ENCODE measurements at places on chromosomes 6 and 20.

DNA sequence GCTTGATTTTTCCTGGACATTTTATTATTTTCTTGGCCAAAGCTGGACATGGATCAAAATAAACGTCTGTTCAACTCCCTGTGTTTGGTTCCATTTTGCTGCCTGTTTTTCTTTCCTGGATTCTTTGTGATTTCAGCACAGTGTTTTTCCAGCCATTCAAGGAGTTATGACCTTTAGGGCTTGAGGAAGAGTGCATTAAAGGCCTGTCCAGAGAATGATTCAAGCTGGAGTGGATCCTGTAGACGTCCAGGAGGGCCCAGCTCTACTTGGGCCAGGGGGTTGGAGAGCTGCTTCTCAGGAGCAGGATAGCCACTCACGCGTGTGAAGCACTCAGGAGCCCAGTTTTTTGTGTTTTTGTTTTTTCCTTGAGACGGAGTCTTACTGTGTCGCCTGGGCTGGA lies 56.5 kb upstream of the IER3 start:
- DNase-seq: no peak

DNA sequence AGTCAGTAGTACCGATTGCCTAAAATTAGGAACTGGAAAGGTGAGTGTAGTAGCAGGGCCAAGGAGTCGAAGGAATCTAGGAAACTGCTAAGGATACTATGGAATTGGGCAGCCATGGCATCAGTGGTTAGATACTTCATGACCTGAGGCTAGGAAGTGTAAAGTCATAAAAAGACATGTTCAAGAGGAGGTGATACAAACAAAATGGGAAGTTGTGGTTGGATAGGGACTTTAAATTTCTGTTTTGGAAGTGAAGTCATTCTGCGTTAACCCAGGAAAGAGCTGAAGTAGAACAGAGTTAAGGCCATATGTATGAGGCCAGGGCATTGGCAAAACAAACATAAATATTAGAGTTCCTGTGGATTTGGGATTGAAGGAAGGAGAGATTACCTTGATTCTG lies 88.6 kb upstream of the TMEM181 start:
- no peak for DNase-seq

DNA sequence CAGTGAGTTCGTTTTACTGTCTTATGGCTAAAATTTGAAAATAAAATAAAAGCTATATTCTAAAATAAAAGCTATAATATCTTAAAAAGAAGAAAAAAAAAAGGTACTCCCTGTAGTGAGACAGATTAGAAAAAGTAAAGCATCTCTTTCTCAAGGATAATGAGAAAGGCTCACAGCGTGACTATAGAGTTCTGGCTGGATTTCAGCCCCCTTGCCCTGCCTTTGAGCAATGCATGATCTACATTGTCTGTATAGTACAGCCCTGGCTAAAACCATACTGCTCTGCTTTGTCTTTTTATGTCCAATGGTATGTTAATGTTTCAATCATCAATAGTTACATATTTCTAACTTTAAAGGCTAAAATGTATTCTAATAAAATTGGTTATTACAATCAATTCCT lies 91.2 kb downstream of the PRSS35 start:
- DNase-seq: no peak

DNA sequence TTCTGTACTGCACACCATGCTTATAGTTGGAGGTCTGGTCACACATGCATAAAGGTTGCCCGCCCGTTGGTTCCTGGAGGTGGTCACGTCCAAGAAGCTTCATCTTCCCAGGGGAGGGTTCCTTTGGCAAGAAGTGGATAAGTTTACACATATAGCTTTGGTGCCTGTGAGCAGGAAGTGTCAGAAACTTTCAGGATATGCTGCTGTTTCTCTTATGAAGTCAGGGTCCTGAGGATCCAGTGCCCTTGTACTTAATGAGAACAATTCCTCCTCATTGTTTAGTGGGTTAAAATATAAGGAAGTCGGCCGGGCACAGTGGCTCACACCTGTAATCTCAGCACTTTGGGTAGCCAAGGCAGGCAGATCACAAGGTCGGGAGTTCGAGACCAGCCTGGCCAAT lies 115.5 kb upstream of the DUSP22 start:
- no peak for DNase-seq

- no peak for DNase-seq
Measured at GRCh38 chr6:151553416-151554165, 59.8 kb downstream of the CCDC170 start.

DNA sequence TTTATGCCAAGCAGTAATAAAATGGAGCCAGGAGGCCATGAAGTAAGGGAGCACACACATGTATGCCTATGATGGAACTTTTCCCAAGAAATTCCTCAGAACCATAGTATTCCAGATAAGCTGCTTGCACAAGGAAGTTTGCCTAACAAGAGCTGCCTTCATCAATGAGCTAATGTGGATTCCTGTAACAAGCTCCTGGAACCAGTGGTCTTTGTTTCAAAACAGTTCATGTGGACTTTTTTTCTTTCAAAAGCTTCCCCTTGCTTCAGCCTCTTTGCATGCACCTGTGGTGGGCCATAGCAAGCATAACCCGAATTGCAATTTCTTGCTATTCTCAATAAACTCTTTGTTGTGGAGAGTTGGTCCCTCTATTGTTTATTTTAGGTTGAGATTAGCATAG lies 359.6 kb downstream of the UTRN start:
- no peak for DNase-seq

DNA sequence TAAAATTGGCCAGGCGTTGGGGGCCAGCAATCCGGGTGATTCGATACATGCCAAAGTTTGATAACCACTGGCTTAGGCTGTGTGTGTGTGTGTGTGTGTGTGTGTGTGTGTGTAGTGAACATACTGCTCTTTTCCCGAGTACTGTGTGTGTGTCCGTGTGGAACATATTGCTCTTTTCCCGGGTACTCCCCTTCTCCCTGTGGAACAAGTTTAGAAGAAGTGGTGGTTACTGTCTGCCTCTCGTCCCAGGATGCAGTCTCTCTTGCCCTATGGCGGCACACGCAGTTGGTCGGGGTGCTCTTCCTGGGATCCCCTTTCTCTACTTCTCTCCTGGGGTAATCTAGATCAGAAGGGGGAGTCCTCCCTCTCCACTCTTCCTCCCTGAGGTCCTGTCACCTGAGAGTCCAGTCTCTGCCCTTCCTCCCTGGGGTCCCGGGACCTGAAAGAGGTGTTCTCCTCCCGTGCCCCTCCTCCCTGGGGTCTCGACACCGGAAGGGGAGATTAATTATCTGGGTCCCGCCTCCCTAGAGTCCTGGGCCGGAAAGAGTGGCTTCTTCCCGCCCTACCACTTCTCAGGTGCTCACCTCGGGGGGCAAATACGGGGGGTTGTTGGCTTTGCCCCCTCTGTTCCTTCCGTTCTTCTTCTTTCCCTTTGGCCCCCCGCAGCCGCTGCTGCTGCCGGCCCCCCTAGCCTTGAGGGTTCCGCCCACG lies 516 bp downstream of the GTPBP2 start:
- peak; percentile 57 for DNase-seq

DNA sequence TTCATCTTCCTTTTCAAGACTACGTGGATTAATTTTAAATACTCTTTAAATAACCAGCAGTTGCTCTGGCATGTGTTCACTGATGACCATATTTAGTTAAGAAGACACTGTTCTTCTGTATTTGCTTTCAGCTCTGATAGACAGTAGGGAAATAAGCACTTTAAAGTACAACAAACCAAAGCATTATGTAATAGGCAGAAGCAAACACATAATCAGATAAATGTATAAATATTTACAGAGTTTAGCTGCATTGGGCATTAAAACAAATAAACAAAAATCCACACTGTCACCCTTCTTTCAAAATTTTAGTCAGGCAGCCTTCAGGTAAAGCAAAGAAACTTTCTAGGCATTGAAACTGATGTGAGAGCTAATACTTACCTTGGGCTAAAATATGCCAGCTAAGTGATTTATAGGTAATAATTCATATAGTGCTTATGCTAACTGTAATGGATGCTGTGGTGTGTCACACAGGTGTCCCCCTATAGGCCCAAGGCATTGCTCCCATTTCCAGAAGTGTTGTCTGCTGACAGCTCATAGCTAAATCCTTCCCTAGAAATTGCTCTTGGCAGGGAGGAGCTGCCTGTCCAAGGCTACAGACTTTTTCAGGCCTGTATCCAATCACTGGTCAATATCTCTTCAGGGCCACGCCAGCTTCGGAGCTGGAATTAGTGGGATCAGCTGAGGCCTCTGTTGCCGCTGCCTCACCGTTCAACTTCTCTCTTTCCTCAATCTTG lies 111.5 kb upstream of the CITED2 start:
- DNase-seq: no peak

GRCh38 chr20:12698817-12699216 lies 310.0 kb upstream of the SPTLC3 start:
- no peak for DNase-seq

DNA sequence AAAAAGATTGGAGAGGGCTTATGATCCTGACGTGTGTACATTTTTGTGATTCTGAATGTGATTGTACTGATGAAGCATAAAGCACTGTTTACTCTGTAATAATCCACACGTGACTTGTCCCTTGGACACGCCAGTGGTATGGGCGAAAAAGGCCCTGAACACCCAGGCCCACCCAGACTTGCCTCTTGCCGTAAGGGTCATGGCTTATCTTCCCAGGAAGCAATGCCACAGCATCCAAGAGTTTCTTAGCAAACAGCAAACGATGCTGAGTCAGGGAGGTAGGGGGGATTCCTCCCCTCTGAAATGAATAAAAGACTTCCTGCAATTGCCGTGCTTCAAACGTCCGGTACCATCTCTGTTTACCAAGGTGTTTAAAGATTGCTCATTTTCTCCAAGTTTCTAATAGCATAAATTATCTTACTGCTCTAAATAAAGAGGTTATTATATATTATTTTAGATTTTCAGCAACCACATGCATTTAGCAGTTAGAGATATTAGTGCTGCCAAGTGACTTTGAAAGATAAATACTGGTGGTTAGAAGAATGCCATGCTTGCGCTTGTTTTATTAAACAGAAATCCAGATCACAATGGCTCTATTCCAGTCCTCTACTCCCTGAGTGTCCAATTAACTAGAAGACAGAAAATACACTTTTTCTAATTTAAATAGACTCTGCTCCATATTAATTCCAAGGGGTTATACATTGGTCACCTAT lies 212.8 kb upstream of the CST7 start:
- no peak for DNase-seq

DNA sequence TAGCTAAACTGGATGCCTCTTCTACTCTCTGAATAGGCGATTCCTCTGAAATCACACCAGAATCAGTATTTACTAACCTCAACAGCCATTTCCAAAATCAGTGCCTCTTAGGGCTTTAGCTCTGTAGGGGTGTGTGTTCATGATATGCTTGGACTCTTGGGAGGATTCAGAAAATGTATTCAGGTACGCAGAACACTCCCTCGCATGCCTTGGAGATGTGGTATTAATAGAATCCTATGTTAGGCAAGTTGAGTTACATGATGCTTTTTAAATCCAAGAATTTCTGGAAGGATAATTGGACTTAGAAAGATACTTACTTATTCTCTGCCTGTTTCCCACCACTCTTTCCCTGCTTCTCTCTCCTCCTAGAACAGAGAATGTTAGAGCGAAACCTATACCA lies 31.8 kb upstream of the PBOV1 start:
- no peak for DNase-seq

DNA sequence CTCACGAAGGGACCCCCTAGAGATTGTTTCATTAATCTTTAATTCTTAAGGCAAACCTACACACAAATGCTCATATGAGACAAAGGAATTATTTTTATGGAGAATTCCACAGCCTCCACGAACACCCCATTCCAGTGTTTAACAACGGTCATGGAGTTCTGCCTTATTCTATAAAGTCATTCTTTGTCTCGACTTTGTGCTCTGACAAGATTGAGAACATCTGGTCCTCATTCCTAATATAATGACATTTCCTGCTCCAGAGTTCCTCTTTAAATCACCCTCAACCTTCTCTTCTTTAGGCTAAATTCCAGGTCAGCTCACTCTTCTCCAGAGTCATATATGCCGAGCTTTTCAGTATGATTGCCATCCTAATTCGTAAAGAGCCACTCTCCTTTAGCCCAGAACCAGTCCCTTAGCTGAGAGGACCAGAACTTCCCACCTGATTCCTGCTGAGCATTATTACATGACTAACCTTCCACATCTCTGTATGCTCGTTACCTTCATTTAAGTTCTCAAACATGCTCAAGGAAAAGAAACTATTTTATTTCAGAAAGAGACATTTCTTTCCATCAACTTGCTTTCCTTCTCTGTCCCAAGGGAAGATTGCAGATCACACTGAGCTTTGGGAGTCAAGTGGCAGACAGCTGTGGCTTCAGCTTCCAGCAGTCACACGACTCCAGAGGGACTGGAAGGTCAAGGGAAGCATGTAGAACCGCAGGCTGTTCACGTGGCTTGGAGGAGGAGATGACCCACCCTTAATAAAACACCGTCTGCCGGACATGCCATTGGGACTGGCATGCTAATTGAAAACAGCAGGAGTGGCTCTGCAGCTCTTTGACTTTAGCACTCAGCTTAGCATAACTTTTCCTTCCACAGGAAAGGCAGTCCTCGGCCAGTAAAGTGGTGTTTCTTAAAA lies 467.1 kb upstream of the HSF2 start:
- DNase-seq: no peak
